ENCODE measurements at places on chromosomes 7 and 10. TPM values are rescaled to one million over a fixed set of nuclear protein-coding genes. Genes with fewer than 3 reads are reported as not detected.

- DNase-seq: no peak
These were observed 231.9 kb upstream of the PPP1R3A start for GRCh38 chr7:114150689-114151088.

DNA sequence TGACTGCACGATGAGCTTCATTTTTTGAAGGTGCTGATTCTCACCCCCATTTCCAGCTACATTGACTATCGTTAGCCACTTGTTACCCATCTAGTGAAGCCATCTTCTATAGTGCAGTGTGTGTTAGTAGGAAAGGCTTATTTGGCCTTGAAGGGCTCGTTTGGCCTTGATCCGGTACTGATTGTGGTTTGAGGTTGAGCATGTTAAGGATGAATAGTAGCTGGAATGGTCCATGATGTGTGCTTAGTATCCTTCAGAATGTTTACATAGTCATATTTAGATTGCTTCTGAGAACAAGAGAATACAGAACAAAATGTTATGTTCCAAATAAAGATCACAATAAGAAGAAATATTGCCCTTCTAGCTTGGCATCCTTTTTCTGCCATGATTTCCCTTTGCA is 591.5 kb downstream of the AUTS2 start:
- no peak for DNase-seq

DNA sequence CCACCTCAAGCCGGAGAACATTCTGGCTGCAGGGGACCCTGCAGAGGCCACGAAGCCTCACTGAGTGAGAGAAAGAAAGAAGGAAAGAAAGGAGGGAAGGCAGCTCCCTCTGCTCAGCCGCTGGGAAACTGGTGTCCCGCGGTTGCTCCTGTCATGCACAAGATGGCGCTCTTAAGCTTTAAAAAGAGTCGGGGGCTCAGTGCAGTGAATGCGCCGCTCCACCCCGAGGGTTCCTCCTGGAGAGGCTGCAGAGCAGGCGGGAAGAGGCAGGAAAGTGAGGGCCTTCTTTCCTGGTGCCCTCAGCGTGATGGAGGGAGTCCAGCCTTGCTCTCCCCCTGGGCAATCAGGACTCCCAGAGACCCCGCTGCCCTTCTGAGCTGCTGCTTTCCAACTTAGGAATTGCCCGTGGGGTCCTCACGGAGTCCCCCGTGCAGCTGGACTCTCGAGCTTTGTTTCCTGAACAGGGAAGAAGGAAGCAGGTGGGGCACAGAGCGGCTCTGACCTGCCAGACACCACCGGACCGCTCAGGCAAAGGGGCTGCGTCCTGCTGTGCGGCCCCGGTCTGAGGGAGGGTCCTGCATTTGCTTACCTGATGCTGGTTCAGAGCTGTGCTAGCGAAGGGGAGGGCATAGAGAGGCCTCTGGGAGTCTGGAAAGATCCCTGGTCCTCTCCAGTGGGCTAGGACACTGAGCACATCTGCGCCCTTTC is 141.9 kb upstream of the MKI67 start:
- no peak for DNase-seq

DNA sequence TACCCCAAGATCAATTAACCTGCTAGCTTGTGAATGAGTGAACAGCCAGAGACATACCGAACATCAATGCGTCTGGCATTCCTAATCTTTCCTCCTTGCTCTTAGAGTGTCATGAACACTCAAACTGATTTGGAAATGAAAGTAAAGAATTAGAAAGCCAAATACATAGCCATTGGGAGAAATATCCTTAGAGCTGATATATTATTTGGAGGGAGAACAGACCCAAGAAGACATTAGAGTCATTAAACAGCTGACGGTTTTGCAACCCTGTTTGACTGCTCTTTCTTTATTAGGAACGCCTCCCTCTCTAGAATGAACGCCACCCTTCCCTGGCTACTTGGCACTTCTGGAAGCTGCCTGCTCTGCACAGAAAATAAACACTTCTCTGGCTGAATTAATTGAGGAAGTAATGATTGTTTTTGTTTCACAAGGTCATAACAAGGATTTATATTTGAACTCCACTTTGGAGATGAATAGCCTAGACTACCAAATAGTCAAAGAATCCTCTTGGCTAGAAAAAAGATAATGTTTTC is 42.8 kb downstream of the CTTNBP2 start:
- no peak for DNase-seq

DNA sequence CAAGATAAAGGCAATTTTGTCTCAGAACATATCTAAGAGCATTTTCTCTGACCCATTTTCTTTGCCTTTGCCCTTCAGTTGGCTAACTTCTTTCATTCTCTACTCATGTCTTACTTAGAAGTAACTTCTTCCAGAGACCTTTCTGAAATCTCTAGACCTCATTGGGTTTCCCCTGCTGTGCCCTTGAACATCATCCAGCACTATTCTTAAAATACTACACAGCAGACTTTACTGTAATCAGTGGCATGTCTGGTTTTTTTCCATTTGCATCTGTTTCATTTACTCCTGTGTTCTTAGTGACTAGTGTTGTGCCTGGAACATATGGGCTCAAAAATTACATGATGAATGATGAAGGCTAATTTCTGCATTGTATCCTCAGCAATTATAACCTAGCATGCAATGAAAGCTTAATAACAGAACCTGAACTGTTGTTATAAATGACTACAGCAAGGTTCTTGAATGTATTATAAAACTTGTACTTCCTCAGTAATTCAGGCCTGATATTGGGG is 301.9 kb downstream of the CDK14 start:
- DNase-seq: no peak

DNA sequence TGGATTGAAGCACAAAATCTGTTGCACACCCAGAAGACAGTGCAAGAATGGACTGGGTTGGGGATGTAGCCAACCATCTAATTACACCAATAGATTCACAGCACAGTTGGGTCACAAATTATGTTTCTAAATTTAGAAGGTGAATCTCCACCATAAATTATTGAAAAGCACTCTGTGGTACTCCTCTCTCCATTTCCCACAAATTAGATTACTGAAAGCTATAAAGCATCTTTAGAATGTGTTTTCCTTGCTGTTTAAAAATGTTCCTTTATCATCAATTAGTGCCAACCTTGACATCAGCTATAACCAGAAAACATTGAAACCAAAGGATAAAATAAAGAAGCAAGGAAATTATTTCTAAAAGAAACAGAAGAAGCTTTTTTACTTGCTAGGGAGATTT is 39.9 kb upstream of the HDAC9 start:
- DNase-seq: no peak

GRCh38 chr10:78199759-78200158 is 166.1 kb downstream of the RPS24 start:
- no peak for DNase-seq

DNA sequence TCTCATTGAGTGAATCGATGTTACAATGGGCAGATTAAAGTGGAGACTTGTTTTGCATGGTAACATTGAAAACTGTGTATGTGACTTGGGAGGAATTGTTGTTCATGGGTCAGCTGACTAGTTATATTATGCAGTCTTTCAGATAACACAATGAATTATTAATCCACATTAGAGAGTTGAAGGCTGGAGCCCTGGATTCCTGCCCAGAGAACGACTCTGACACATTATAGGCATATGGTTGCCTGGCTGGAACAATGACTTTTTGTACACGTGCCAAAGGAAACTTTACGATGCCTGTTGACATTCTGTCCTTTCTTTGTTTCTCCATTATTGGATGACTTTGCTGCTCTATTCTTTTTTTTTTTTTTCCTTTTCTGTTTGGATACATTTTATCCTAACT is 52.3 kb upstream of the TMEM229A start:
- no peak for DNase-seq

DNA sequence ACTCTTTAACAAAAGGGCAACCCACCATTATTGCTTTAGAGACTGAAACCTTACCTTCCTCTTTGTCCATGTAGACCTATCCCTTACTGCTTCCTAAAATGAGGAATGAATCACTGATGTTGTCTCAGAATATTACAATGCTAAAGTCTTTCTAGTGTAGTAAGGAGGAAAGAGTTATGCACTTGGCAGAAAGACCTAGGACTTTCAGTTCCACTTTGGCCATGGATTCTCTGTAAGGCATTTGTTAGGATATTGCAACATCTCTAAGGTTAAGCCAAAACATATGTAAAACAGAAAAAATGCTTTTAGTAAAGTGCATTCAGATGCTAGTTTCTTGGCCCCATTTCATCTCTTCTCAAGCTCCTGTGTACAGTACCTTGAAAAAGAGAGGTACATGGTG is 230.9 kb downstream of the PARD3 start:
- peak; percentile 81 for DNase-seq

GRCh38 chr7:16514271-16514670 is 12.4 kb upstream of the LRRC72 start:
- no peak for DNase-seq

DNA sequence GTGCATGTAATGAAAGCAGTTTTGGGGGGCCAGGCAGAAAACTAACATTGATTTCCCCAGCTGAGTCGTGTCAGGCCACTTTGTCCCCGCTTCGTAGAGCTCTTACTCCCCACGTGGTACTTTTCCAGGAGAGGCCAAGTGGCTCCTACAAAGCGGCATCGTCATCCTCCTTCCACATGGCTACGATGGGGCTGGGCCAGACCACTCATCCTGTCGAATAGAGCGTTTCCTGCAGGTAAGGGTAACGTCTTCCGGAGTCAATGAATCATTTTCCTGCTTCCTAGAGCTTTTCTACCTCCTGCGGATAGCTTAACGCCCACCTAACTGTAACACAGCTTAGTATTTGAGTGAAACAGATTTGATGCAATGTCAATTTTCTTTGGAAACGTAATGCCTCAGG is 21.7 kb upstream of the SEC61A2 start:
- no peak for DNase-seq

GRCh38 chr10:94963901-94964300 is 25.4 kb downstream of the CYP2C9 start:
- DNase-seq: no peak

UCMA gene
- not detected for polyA plus RNA-seq

PSD gene
- polyA plus RNA-seq: 1.8 TPM

PPRC1 gene
- polyA plus RNA-seq: 11.0 TPM
